ENCODE measurements at places on chromosomes 5 and 9.
A peak's percentile ranks its signal among the peaks of the same experiment; 100 is the strongest.

GRCh38 chr9:133539991-133540697 lies 5.6 kb downstream of the ADAMTSL2 start:
- DNase-seq: no peak

DNA sequence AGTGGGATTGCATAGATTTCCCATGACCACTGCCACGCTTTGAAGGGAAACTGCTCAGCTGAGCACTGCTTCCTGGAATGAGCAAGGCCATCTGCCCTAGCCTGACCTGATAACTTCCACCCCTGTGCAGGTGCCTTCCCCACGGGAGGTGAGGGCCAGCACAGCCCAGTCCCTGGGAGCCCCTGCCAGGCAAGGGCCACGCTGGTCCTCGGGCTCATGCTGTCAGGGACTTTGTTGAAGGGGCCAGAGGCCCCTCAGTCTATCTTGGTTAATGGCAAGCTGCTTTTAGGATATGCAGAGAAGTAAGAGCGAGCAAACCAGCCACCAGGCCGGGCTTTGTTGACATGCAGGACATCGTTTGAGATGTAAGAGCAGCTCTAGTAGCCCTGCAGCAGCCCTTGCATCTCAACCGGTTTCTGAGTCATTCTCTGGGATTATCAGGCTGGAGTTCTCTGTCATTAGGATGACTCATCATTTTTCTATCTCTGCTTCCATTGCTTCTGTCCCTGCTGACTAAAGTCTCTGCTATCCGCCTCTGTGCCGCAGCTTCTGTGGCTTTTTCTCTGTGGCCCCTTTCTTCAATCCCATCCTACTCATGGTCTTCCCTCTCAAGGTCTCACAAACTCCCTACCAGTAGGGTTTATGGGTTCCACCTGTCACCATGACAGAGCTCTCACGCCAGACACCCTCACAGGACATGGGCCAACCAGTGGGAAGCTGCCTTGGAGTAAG lies 30.6 kb upstream of the IQGAP2 start:
- no peak for DNase-seq

- no peak for DNase-seq
Measured at GRCh38 chr9:115207003-115207836, 89.3 kb upstream of the TNC start.

DNA sequence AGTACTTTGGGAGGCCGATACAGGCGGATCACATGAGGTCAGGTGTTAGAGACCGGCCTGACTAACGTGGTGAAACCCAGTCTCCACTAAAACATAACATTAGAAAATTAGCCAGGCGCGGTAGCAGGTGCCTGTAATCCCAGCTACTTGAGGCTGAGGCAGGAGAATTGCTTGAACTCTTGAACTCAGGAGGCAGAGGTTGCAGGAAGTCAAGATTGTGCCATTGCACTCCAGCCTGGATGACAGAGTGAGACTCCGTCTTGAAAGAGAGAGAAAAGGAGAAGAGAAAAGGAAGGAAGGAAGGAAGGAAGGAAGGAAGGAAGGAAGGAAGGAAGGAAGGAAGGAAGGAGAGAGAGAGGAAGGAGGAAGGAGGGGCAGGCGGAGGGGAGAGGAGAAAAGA lies 45.1 kb downstream of the MYO10 start:
- DNase-seq: no peak

DNA sequence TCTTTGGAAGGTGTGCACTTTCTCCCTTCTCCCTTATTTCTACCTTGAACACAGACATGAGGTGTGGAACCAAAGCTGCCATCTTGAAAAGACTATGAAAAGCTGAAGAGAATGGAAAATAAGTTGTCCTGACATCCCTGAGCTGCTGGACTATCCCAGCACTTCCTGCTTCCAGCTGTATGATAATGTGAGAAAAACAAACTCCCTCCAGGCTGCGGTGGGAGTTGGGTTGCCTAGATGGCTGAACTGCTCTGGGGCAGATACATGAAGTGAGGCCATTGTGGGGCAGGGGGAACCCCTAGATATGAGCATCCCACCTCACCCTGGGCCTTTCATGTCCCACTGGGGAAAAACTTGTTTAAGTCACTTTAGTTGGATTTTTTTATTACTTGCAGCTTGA lies 82.4 kb downstream of the BOD1 start:
- no peak for DNase-seq

- peak; percentile 54 for DNase-seq
Measured at GRCh38 chr9:19976226-19976625, 187.4 kb upstream of the SLC24A2 start.

DNA sequence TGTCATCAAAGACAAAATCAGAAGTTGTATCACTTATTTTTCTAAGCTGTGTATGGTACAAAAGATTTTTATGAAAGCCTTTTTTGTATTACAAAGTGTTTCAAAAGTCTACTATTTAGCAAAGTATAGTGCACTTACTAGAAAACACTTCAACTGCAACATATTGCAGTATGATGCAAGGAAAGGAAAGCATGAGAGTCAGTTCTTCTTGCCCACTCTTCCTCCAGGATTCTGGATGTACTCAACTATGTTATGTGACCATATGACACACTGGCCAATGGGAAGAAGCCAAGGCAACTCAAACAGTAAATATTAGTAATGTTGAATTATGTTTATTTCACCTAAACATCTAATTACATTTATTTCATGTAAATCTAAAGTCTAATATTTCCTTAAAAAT lies 49.5 kb upstream of the TYRP1 start:
- no peak for DNase-seq

GRCh38 chr5:96758621-96759020 lies 49.1 kb downstream of the ERAP1 start:
- DNase-seq: no peak

GRCh38 chr9:18268381-18268780 lies 205.6 kb upstream of the ADAMTSL1 start:
- DNase-seq: no peak

DNA sequence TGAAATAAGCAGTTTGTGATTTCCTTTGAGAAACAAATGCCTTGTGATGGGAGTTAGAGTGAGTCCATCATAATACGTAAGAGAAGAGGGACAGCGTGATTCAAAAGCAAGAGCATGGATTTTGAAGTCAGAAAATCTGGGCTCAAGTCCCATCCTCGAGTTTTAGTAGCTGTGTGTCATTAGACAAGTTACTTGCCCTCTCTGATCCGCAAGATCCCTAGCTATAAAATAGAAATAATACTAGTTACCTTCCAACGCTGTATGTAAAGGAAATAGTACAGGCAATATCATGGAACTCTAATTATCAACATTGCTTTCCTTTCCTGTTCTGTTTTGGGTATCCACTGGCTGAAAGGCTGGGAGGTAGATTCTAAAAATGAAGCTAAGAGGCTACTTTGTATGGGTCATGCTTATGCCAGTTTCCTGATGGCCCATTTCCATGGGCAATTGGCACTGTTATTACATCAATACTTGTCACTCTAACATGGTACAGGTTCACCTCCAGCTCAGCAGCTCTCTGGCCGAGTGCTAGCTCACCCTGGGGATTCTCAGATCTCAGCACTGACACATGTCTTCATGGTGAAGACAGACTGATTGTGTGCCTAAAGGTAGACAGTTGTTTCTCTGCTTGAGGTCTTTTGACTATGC lies 241.7 kb upstream of the KLF4 start:
- DNase-seq: no peak

DNA sequence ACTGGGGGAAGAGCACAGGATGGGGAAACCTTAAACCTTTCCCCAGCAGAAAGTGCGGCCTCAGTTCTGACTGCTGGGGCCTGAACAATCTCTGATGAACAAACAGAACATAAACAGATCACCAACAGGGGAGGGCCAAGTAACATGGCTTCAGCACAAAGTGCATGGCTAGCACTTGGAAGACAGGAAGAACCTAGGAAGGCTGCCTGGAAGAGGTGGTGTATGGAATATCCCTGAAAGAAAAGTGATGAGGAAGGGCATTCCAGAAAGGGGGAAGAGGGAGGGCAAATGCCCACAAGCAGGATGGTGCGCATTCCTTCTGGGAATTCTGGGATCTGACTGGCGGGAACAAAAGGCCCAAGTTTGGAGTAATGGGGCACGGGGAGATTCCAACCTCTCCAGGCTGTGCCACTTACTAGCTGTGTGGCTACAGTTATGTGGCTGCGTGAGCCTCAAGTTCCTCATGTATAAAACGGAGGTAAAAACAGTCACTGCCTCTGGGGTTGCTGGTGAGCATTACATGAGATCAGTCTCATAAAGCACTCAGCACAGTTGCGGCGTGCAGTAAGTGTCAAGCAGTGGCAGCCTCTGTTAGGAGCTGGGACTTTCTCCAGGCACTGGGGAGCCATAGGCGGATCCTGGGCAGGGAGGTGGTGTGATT lies 1.6 kb downstream of the PDGFRB start:
- no peak for DNase-seq

DNA sequence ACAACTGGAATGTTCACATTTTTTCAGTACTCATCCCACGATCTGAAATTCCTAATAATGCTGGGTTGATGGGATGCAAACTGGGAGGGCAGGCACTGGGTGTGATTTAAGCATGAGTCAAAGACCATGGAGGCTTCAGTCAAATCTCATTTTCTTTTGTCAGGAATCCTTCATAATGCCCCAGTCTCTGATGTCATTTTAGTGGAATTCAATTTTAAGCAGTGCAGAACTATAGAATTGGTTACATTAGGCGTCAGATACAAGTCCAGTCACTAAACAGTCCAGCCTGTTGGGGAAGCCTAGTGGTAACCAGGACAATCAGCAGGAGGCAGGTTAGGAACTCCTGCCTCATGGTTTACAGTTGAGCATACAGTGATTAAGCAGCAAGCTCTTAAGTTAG lies 41.0 kb upstream of the TMEM215 start:
- DNase-seq: no peak

GRCh38 chr5:15573590-15573989 lies 73.6 kb downstream of the FBXL7 start:
- no peak for DNase-seq

Measured in activated T-cell treated with anti-CD3 and anti-CD28 coated beads, Interleukin-2, amount 50 U/mL, for 24 hours (primary cell).